NCI-H187 treated with DMSO at 0.1 percent for 48 hours (cell line): ENCODE measurements at places on chromosomes 7 and 10.

DNA sequence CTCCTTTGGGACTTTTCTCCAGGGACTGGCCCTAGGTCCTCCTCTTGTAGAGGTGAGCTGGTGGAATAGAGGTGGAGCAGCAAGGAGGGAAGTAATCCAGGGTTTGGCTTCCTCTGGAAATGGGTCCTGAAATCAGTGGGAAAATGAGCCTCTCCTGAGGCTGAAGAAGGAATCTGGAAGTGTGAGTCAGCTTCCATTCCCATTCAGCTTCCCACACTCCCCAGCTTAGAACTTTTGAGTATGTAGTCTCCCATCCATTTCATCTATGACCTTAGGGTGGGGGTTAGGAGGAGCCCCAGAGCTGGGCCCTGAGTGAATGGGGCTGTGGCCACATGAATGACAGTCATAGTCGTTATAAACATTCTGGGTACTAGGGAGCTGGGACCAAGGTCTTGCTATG lies 17.7 kb downstream of the LDB1 start:
- DNase-seq: no peak

GRCh38 chr10:76563286-76563685 lies 1074.3 kb downstream of the KCNMA1 start:
- no peak for DNase-seq

GRCh38 chr7:30647589-30648364 lies 34.5 kb downstream of the CRHR2 start:
- no peak for DNase-seq

- DNase-seq: no peak
These were observed 25.0 kb downstream of the CACUL1 start for GRCh38 chr10:118729641-118730258.

DNA sequence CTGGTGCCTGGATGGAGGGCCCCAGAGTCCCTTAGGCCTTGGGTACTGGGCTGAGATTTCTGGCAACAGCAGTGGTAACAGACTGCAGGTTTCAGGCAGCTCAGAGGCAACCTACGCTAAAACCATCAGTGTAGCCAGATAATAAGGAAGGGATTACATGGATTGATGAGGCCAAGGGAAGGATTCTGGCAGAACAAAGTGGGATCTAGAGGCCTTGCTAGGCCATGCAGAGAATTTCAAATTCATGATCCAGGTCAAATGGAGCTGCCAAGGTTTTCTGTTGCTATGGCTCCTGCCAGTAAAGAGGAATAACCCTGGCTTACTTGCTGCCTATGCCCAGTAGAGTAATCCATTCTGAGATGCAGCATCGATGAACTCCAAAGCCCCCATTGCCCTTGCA lies 445.7 kb downstream of the ADRA2A start:
- DNase-seq: no peak

- DNase-seq: no peak
These were observed 319.3 kb upstream of the GHITM start for GRCh38 chr10:83820033-83820432.

- DNase-seq: no peak
These were observed 151.8 kb downstream of the LRRC4 start for GRCh38 chr7:127879436-127879835.

DNA sequence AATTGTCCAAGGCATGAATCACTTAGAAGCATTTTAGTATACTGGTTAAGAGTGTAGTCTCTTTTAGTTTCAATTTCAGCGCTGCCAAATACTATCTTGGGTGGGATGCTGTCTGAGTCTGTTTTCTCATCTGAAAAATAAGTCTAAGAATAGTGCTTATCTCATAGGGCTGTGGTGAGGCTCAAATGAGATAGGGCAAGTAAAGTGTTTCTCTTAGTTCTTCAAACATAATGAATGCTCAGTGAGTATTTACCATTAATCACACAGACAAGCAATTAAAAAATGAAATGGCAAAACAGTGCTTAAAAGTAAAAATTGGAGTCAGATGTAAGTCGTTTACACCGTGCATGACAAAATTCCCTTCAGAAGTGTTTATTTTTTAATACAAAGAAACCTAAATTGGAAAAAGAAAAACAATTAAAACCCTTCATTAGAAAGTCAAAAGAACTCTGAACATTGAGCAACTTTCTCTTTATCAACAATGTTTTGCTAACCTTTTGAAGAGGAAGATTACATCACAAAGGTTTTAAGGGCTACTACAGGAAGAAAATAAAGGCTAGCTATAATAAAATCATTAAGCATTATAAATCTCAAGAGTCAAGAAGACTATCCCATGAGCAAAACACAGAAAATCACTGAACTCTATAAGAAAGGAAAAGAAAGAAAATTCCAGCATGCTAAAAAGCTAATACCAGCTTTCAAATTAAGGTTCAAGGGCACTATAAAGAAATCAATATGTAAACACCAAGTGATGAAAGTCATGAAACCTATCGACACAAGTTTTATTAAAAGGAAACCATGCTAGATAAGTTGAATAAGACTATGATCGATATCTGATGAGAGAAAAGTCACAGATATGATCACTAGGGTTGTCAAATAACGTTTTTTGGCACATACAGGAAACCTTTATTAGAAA lies 45.6 kb upstream of the C1GALT1 start:
- no peak for DNase-seq

DNA sequence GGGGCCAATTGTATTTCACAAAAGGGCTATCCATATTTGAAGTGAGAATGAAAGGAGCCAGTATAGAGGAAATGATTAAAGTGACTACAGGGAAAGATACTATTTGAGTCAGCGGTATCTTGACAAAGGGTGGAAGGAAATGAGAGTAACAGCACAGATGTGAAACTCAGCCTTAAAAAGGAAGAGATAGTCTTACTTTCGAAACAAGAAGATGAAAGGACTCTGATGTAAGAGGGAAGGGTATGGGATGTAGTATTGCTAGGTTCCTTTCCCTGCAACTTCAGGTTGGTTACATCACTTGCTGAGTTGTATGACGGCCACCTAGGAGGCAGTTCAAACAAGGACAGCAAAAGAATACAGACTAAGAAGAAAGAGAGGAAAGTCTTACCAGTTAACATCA lies 13.7 kb downstream of the CISD1 start:
- no peak for DNase-seq

GRCh38 chr7:80324032-80324431 lies 187.8 kb downstream of the GNAT3 start:
- no peak for DNase-seq

DNA sequence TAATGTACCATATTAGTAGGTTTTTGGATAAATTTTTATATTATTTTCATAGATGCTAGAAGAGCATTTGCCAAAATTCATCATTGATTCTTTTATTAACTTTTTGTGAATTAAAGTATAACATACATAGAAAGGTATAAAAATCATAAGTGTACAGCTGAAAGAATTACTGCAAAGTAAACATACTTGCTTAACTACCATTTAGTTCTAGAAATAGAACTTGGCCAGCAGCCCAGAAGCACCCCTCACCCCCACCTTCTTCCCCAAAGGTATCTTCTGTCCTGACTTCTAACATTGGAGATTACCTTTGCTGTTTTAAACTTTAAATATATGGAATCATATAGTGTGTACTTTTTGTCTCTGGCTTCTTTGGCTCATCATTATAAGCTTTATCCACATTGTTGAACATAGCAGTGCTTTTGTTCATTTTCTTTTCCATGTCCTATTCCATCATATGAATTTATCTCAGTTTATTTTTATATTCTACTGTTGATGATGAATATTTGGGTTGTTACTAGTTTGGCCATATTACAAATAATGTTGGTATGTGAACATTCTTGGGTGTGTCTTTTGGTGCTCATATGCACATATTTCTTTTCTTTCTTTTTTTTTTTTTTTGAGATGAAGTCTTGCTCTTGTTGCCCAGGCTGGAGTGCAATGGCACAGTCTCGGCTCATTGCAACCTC lies 142.8 kb downstream of the ADK start:
- DNase-seq: no peak

DNA sequence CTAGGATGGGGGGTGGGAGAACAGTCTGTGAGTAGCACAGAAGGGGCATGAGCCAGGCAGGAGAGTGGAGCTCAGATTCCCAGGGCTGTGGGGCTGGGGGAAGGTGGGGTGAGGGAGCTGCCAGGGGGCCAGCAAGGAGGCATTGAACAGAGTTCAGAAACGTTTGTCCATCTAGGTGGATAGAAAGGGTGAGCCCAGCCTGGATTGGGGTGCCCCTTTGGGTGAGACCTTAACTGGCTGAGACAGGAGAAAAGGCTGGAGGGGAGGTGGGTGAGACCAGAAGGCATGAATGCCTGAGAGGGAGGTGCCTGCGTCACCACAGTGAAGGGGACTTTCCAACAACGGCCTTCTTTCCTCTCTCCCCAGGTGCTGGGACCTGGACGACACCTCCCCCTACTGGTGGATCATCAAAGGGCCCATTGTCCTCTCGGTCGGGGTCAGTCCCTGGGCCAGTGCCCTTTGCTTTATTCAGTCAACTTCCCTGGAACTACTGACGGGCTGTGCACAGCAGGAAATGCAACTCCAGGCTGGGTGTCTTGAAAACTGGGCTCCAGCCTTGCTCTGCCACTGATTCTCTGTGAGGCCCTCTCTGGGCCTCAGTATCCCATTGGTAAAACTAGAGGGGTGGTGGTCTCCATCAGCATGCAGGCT lies 11.0 kb downstream of the GHRHR start:
- no peak for DNase-seq

DNA sequence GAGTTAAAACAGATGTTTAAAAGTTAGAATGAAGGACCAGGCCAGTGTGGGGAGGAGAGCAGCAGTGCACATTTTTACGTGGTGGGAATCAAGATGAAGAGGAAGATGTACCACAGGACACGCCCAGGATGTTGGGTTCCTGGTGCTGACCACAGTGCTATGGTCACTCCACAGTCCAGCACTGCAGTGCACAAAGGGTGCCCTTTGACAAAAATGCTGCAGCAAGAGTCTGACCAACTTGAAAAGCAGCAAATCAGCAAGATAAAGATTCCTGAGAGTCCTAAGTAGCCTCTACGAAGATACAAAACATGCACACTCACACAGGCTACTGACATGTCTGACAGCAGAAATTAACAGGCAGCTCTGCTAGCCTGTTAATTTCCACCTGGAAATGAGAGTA lies 107.1 kb downstream of the PIP4K2A start:
- no peak for DNase-seq

GRCh38 chr7:43756368-43757072 lies 2.0 kb upstream of the BLVRA start:
- no peak for DNase-seq

DNA sequence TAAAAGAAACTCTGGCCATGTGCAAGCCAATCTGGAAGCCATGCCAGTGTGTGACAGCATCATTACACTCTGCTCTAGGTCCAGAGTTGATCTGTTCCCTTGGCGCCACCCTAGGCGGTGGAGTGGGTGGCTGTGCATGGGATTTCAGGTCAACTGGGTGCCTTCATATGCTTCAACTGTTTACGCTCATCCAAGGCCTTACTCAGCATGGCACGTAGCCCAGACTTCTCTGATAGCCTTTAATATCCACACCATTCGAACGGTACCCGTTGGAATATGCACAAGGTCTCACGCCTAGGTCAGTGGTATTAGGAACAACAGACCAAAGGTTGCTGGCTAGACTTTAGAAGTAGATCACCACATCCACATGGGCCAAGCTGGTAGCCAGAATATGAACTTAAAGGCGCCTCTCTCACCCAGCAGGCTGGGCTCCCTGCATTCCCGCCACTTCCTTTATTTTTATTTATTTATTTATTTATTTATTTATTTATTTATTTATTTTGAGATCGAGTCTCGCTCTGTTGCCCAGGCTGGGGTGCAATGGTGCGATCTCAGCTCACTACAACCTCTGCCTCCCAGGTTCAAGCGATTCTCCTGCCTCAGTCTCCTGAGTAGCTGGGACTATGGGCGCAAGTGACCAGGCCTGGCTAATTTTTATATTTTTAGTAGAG lies 18.7 kb upstream of the ACHE start:
- no peak for DNase-seq

GRCh38 chr10:94076325-94076841 lies 82.7 kb downstream of the PLCE1 start:
- no peak for DNase-seq

DNA sequence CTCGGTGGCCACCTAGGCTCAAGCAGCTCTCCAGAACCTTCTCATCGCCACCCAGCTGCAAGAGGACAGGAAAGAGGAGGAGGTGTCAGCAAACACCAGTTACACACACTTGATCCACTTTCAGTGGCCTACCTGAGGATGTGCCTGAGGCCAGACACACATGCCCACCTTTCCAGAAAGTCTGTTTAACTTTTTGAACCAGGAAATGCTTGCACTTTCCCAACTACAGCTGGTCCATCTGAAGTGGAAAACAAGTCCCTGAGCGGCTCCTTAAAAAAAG lies 15.7 kb upstream of the CYREN start:
- no peak for DNase-seq

DNA sequence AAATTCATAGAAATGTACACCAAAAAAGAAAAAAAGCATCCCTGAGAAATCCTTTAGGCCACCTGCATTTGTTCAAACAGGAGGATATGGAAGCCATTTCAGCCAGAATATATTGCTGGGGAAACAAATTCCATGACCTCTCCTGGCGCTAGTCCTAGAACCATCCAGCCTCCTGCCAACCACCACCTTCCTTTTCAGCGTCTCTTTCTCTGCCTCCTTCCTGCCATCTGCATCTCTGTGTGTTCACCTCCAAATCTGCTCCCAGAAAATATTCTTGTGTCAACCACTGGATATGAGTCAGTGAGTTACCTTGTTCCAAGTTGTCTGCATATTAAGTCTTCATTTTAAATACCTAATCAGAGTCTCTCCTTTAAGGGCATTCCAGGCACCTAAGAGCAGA lies 50.6 kb upstream of the NPY start:
- no peak for DNase-seq

DNA sequence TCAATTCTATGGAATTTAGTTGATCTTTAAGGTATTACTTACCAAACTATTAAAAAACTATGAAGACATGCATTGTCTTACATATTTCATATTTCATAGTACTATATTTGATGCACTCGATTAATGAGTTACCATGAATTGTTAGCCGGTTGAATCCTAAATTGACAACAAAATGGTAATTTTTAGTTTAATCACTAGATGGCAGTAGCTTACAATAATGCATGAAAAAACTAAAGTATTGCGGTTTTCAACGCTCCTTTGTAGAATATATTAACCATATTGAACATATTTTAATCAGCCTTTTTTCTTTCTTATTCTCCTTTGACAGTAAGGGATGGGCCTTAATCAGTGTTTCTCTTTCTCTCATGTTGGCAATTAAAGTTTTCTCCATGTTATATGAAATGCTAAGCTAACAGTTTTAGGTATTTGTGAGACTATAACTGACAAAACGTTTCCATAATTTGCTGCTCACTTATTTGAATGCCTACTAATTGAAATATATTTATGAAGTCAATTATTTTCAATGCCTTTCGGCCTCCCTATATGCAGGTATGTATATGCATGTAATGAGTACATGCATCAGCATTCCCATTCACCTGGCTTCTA lies 48.5 kb upstream of the ARL4A start:
- DNase-seq: no peak

- DNase-seq: no peak
These were observed 23.6 kb downstream of the EEPD1 start for GRCh38 chr7:36176697-36177096.

DNA sequence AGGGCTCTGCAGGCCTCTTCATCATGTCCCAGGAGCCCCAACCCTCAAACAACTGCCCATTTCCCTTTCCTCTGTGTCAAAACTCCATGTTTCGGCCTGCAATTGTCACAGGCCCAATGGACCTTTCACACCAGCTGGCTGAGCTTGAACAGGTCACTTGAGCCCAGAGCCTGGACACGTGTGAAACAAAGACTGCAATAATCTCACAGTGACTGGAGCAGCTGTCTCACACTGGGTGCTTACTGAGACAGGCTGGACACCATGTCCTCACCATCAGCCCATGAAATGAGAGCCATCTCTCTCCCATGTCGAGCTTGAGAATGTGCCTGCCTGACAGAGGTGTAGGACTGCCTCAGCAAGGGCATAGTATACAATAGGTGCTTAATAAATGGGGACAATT lies 19.5 kb upstream of the EIF5AL1 start:
- DNase-seq: no peak

GRCh38 chr7:33698041-33698440 lies 207.3 kb upstream of the BMPER start:
- no peak for DNase-seq
